ENCODE measurements at places on chromosomes 11 and 22. TPM values are rescaled to one million over a fixed set of nuclear protein-coding genes. Genes with fewer than 3 reads are reported as not detected.

CNTF gene
- 0.82 TPM for total RNA-seq

TMEM184B gene
- total RNA-seq: 20.2 TPM

GRCh38 chr11:118911113-118911879 is 14.4 kb downstream of the BCL9L start:
- peak; percentile 34 for DNase-seq

DNA sequence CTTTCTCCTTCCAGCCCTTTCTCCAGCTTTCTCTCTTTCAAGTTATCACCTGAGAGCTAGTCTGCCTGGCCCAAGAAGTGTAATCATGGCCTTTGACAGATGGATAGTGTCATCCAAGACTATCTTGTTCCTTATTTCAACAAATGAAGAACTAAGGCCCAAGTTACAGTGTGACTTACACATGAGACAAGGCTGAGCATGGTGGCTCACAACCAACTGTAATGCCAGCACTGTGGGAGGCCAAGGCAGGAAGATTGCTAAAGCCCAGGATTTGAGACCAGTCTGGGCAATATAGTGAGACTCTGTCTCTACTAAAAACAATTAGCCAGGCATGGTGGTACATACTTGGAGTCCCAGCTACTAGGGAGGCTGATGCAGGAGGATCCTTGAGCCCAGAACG is 3.7 kb upstream of the RANGAP1 start:
- DNase-seq: peak; percentile 17

GRCh38 chr22:29332886-29333496 is 17.5 kb upstream of the RASL10A start:
- DNase-seq: no peak
